HCT116 (cell line): ENCODE measurements at places on chromosomes 6 and 20. TPM values are rescaled to one million over a fixed set of nuclear protein-coding genes. Genes with fewer than 3 reads are reported as not detected.

The SLC22A2 gene
- total RNA-seq = not detected

DNA sequence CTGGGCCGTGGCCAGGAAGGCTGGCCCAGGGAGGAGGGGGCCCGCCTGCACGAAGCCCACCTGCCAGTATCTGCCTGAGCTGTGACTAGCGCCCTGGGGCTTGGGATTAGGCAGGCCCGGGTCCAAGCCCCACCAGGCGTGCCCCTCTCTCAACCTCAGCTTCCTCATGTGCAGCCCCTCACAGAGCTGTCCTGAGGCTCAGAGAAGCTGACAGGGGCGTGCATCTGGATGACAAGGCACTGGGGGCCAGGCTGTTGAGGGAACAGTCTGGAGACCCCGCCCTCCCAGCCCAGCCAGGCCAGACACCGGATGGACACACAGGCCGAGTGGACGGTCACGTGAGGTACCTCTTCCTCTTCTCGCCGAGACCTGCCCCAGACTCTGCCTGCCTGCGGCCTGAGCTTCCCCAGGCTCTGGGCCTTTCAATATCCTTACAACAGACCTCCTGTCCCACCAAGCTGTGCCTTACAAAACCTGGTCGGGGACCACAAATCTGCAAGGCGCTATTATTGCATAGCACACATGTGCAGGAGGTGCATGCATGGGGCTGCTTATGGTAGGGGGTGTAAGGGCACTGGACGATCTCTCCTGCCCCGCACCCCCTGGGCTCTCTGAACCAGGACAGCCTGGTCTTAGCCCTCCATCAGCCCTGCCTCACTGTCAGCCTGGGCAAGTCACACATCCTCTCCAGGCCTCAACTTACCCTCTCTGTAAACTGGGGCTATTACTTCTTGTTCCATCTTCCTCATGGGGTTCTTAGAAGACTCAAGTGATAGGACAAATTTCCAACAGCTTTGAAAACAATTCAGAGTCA lies 20.0 kb downstream of the NOL4L start:
- no peak for DNase-seq

DNA sequence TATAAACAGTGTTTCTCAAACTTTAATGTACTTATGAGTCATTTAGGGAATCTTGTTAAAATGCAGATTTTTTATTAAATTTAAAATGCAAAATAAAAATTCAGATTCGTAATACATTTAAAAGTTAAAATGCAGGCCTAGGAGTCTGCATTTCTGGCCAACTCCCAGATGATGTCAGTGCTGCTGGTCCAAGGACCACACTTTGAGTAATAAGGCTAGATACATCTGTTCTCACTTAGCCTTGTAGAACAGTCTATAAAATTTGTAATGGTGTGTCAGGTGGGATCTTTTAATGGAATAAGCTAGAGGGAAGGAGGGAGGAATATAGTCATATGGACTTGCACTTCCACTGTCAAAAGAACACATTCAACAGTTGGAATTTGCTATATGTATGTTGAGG lies 295.6 kb upstream of the BMP2 start:
- DNase-seq = no peak

DNA sequence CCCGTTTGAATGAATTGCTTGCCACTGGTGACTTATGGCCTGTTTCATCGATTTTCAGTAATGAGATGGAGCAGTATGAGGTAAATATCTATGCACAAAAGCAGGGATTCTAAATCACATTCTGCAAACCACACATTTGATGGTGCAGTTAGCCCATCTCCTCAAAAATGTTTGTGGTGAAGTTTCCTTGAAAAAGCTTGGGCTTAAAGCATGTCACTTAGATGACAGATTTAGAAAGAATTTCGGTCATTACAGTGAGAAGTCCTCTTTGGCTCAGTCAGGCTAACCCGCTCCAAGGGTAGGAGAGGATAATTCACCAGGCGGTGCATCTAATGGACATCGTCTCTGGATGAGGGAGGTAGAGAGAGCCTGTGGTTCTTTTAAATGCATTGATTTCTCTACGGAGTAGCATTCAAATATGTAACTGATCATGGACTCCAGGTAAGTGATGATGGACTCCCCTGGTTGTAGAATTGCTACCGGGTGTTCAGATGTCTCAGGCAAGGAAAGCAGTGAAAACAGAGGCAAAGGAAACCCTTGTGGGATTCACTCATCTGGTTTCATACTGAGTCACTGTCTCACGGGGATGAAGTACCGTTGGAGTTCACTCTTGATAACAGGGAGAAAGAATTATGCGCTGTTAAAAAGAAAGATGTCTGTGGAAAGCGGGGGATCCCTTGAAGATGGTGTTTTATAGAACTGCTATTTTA lies 65.3 kb downstream of the AIG1 start:
- no peak for DNase-seq

DNA sequence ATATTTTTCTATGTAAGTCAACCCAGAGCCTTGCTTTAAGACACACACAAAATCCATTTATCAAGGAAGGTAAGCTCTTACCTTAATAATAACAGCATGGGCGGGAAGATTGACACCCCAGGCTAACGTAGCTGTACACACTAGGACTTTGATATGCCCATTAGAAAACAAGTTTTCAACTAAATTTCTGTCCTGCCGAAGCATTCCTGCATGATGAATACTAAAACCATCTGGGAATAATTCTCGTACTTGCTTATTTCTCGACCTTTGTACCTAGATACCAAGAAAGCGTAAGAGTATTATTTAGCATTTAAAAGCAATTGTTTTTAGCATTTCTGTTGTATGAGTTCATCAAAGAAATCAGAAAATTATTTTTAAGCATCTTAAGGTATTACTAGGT lies 197.5 kb upstream of the SIM1 start:
- DNase-seq = no peak
